ENCODE measurements at places on chromosomes 2 and 18.

GRCh38 chr2:207122651-207123334 is 43.0 kb downstream of the KLF7 start:
- no peak for DNase-seq

DNA sequence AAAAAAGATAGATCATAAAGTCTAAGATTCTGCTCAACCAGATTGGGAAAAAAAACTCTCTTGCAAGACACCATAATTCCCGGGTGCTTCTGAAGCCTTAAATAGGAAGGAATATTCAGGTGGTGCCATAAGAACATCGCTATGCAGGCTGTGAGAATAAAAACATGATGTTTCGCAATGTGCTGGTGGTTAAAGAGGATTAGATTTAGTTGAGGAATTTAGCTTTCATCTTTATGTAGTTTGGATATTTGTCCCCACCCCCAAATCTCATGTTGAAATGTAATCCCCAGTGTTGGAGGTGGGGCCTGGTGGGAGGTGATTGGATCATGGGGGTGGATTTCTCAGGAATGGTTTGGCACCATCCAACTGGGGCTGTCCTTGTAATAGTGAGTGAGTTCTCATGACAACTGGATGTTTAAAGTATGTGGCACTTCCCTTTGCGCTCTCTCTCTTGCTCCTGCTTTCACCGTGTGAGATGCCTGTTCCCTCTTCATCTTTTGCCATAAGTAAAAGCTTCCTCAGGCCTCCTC is 132.2 kb downstream of the AKAIN1 start:
- DNase-seq: no peak

- no peak for DNase-seq
Observed at GRCh38 chr2:37600735-37601134, 70.7 kb downstream of the CDC42EP3 start.

GRCh38 chr18:76823161-76823538 is 793 bp downstream of the ZNF236 start:
- peak; percentile 52 for DNase-seq

DNA sequence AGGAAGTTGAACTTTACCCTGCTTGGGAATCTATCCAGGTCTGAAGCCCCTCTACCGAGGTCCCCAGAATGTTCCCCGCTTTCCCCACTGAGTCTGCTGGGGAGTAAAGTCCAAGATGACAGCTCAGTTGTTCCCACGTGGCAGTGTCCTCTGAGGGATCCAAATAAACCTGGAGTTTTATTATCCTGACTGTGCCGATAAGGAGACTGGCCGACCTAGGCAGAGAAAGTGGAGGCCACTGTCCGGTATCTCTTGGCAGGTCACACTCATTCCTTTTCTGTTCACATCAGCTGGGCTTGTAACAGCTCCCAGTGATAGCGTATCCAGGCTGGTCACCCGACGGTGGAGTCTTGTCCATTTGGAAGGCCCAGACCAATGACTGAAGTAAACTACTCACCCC is 27.5 kb upstream of the C18orf32 start:
- DNase-seq: no peak

DNA sequence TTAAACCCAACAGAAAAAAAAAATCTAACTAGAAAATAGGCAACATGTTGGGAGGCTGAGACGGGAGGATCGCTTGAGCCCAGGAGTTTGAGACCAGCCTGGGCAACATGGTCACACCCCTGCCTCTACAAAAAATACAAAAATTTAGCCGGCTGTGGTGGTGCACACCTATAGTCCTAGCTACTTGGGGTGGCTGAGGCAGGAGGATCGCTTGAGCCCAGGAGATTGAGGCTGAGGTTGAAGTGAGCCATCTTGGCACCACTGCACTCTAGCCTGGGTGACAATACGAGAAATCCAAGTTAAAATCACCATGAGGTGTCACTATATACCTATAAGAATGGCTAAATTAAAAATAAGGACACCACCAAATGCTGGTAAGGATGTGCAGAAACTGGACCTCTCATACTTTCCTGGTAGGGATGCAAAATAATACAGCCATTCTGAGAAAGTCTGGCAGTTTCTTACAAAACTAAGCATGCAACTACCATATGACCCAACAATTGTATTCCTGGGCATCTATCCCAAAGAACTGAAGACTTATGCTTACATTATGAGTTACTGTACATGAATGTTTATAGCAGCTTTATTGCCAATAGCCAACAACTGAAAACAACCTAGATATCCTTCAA is 2.2 kb downstream of the SEPTIN10 start:
- DNase-seq: no peak

DNA sequence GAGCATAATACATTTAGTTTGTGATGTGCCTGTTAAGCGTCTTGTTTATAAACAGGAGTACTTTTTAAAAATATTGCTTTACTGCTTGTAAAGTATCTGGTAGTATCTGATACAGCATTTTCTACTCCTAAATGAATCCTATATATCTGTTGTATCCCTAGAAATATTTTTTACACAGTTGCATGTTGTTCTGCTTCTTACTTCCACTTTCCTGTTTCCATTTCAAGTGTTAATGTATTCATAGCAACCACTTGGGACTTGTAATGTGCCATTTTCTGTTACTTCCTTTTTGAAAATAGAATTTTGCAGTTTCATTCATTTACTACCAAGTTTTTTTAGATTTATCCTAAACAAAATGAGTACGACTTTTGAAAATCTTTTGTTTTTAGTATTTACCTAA is 24.9 kb downstream of the CCNT2 start:
- DNase-seq: no peak

GRCh38 chr2:128301501-128301966 is 17.1 kb downstream of the HS6ST1 start:
- peak; percentile 43 for DNase-seq

GRCh38 chr2:99911736-99912135 is 230.7 kb downstream of the AFF3 start:
- DNase-seq: no peak

- no peak for DNase-seq
Observed at GRCh38 chr2:157469726-157470125, 25.8 kb upstream of the CYTIP start.

DNA sequence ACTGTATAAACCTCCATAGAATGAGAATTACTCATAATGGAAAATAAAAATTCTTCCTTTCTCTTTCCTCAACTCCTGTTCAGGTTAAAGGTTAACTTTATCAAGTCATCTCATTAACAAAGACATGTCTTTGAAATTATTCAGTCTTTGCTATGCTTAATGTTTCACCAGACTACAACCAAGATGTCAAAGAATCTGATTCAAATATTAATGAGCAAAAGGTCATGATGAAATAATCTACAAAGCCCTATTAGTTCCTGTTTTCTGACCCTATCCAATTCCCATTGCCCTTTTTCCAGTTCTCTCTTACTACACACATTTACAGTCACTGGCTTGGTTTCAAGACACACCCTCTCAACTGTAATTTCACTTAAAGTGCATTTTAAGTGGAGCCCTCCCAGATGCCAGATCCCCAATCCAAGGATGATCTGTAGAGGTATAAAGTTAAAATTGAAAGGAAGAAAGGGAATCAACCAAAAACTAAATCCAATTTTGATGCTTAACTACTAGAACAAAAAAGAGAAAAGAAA is 246.9 kb upstream of the CYP26B1 start:
- DNase-seq: no peak

Measured in anterior cingulate cortex (tissue), 58 donors.